ENCODE measurements at places on chromosomes 3 and 15.

DNA sequence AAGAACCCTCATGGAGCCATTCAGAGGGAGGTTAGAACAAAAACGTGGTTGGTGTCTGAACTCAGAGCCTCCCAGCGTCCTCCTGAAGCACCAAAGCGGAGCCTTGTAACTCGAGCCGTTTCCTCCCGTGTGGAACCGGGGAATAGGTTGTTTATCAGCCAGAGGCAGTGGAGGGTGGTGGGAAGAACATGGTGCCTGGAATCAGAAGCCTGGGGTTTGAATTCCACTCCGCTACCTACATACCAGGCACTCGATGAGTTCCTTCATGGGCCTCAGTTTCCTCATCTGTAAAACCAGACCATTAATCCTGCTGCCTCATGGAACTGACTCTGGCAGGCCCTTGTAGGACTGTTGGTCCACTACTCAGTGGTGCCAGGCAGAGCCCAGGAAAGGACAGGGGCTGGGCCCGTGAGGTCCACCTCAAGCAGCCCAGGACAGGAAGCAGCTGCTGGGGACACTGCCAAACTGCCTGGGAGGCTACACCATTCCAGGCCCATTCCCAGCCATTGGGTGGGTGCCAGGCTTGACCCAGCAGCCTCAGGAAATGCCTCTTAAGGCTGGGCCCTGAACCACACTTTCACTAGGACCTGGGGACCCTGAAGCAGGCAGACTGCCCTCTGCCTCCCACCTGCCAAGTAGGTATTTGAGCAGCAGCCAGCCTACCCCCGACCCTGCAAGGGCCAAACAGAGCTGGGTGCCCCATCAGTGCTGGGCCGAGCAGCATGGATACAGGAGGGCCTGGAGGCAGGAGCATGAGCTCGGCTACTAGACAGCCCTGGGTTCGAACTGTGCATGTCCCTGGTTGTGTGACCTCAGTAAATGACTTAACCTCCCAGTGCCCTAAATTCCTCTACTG, 33.4 kb downstream of the PRKCD start:
- DNase-seq: no peak

DNA sequence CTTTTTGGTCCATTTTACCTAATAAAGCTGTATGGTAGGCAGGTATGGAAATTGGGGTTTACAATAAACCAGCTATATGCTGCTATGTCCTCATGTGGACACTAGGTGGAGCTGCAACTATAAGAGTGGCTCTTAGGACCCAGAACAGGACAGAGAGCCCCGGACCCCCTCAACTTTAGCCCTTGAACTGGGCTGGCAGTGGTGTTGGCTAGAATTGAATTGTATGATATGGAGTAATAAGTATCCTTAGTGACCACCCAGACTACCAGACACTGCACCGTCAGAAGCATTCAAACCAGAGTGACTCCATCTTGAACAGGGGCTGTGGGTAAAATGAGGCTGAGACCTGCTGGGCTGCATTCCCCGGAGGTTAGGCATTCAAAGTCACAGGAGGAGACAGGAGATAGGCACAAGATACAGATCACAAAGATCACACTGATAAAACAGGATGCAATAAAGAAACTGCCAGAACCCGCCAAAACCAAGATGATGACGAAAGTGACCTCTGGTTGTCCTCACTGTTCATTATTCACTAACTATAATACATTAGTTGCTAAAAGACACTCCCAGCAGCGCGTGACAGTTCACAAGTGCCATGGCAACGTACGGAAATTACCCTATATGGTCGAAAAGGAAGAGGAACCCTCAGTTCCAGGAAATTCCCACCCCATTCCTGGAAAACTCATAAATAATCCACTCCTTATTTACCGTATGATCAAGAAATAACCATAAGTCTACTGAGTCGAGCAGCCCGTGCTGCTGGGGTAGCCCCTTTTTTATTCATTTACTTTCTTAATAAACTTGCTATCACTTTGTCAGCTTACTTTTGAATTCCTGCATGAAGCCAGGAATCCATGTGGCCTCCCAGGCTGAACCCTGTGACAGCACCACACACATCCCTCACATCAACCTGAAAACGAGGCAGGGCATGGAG, 68.7 kb upstream of the BLM start:
- DNase-seq: peak; percentile 52

DNA sequence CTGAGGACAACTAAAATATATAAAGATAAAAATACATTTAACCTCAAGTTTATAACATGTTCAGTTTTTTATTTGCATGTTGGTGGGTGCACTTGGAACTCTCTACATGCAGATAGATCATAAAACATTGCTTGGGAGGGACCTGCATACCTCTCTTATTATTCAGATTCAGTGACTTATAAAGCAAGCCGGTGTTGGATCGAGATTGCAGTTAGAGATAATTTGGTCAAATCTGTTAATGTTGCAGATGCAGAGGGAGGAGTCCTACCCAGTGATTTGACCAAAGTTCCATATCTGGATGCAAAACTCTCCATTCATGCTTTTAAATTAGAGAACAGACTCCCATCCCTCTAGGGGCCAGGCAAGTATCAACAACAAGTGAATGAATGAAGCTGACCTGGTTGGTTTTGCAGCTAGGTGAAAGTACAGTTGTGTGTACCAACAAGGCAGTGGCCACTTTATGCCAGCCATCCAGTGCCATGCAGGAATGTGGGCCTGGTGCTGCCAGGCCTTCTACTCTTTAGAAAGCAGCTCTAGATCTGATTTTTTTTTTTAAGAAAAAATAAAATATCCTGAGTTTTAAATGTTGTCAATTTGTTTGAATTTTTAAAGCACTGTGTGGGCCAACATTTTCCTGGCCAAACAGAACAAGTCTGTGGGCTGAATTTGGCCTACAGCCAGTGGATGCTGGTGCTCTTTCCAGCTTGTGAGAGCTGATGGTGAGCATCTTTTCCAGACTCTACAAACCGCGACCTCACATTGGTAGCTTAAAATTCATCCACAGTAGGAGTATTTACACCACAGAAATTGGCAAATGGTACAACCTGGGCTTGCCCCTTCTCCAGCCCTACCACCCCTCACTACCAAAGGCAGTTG, 12.3 kb downstream of the CDIN1 start:
- DNase-seq: no peak

GRCh38 chr3:71930056-71930991, 145.4 kb upstream of the PROK2 start:
- DNase-seq: no peak

DNA sequence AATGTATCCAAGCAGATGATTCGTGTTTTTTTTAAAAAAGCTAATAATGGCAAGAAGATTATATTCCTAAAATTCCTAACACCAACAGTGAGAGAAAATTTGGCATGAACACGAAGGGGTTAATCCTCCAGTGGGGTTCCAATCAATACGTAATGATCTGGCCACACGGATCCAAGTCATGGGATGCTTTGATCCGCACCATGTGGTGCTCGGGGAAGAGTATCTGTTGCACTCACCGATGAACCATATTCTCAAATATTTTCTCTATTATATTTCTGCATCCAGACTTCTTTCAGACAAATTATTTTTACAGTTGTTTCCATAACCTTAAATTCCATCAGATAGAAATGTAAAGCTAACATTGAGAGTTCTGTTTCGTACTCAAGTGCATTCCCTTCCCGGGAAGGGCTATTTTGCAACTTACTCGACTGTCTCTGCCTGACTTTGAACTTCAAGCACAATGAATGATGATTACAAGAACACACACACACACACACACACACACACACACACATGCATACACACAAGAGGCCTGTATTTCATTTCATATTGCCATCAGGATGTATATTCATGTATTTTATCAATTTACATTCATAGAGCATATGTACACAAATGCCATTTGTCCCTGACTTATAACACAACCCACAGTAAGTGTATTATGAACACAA, 567.2 kb downstream of the FOXP1 start:
- no peak for DNase-seq
